ENCODE measurements at places on chromosomes 7 and 10. TPM values are rescaled to one million over a fixed set of nuclear protein-coding genes. Genes with fewer than 3 reads are reported as not detected.

RRP12 gene
- 9.1 TPM for total RNA-seq

ENTPD7 gene
- total RNA-seq: 76.0 TPM

GRCh38 chr7:20129920-20130319, 87.3 kb downstream of the MACC1 start:
- DNase-seq: no peak

DNA sequence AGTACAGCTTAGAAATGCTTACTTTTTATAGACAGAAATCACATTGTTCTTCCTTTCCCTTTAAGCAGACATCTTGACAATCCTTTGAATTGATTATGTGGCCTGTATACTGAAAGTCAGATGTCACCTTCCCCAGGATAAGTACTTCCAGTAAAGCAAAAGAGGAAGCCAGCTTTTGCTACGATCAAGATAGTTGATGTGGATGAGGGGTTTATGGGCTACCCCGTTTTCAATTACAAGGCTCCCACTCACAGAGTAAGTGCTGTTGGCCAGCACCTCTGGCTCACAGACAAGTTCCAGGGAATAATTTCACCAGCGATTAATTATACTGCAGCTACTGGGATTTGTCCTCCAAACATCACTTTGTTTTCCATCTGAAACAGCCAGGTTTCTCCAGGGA, 95.1 kb upstream of the SAMD8 start:
- DNase-seq: no peak

- no peak for DNase-seq
Measured at GRCh38 chr10:98244141-98244540, 23.9 kb downstream of the LOXL4 start.

DNA sequence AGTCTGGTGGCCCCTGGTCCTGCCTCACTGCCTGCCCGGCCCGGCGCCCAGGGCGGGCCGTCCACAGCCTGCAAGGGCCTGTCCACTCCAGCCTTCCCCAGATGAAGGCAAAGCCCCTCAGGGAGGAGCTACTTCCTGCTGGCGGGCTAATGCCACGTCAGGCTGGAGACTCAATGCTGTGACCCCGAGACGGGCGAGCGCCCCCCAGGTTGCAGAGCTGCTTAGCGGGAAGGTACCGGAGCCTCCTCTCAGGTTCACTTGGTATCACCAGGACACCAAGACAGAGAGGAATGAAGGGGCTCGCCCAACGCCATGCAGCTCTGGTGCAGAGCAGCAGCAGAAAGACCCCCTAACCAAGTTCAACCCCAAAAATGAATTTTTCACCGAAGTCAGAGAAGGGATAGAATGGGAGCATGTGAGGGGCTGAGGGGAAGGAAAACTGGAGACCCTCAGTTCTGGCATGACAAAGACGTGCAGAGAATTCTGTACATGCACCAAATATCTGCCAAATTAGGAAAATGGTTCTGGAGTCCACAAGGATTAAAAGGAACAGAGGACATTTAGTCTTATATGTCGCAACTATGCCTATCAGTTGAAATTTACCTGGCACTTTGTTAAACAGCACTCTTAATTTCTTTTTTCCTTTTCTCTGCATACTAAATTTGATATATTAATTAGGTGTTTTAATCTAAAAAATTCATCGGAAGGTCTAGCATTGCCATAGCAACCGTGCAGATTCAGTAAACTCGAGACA, 2.8 kb downstream of the STK32C start:
- DNase-seq: no peak

GRCh38 chr7:69873512-69873911, 275.2 kb downstream of the AUTS2 start:
- DNase-seq: no peak

DNA sequence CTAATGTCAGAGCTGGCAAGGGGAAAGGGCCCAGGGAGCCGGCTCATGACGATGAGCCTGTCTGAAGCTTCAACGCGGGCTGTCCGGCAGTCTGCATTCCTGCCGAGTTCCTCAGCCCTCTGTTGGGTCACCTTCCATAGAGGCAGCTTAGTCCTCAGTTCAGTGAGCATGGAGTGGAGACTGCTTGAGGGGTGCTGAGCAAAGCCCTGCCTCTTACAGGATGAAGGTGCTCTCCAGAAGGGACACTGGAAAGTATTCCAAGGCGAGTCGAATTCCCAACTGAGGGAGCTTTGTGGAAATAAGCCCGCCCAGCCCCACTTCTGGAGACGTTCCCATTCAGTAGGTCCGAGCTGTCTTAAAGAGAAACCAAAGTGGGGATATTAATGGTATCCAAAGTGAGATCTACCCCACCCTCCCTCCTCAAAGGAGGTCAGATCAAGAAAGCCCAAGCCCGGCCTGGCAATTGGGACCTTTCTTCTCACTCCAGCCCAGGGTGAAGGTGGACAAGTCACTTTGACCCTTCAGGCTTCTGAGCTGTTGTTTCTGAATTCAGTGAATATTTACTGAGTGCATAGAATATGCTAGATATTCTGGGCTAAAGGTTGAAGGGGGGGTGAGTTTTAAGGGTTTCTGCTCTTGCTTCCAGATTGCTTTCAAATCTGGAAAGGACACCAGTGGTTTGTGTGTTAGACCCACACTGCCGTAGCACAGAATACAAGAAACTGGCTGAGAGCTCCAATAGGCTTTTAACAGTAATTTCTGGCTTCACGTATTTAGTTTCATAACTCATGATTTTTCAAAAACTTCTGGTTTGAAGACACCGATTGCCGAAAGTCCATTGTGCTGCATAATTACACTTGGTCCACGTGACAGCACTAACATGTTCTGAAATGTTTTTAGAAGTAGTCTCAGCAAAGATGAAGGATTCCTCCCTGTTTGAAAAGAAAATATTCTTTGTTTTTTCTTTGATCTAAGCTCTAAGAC, 3.5 kb downstream of the EGFR start:
- DNase-seq: no peak

POLR3A gene
- total RNA-seq: 24.3 TPM

DNA sequence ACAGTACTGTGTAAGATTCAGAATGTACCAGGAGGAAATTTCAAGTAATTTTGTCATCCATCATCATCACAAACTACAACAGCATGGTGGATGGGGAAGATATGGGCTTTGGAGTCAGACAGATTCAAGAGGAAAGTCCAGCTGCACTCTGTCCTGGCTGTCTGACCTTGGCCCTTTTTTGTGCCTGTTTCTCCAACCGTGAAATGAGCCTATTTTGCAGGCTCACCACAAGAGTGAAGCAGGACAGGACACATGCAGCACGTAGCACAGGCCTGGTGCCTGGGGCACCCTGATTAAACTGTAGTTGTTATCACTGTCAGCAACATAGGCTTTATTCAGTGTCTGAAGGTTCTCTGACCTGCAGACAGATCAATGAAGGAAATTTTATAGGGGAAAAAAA, 37.6 kb downstream of the RHOBTB1 start:
- no peak for DNase-seq

GRCh38 chr10:32207544-32207943, 139.4 kb downstream of the EPC1 start:
- DNase-seq: no peak

DNA sequence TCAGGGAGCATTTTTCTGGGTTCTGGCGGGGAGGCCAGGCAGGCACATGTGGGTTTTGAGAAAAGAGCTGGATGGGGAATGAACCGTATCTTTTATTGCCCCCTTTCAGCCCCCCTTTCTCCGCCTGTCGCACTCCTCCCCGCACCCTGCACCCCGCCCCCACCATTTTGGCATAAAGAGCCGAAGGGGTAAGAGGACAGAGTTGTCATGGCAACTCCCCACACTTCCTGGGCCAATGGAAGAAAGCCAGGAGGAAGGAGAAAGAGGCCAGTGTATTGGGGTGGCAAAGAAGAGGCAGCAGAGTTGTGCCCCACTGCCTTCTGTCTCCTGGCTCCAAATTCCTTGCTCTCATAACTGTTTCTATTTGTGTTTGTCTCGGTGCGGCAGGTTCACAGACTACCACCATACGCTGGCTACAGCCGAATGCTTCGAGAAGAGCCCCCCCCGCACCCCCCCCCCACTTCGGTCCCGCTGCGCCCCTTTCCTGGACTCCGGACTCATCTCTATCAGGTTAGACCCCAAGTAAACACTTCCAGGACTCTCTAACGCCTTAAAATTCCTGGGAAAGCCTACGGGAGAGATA, 3.4 kb downstream of the KCNIP2 start:
- no peak for DNase-seq

Data from Peyer's patch (tissue), 4 donors.